AG09309 (cell line): ENCODE measurements at places on chromosomes 6 and 20.

- no peak for DNase-seq
Measured at GRCh38 chr6:140915551-140915950, 1217.2 kb upstream of the GJE1 start.

DNA sequence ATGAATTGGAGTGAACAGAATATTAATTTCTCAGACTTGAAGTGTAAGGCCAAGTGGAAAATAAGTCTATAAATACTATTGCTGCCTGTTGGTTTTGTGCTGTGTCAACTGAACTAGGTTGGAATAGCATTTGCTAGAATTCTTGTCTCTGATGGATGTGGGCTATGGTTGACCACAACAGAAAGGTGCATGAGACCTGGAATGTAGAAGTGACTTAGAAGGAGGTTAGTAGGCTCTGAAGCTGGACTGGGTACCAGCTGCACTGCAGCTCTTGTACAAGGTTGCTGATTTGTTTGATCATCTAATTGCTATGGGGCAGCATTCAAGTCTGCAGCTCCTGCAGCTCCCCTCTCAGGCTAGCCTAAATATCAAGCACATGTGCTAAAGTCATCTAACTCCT lies 479.0 kb upstream of the NRSN1 start:
- DNase-seq = no peak

DNA sequence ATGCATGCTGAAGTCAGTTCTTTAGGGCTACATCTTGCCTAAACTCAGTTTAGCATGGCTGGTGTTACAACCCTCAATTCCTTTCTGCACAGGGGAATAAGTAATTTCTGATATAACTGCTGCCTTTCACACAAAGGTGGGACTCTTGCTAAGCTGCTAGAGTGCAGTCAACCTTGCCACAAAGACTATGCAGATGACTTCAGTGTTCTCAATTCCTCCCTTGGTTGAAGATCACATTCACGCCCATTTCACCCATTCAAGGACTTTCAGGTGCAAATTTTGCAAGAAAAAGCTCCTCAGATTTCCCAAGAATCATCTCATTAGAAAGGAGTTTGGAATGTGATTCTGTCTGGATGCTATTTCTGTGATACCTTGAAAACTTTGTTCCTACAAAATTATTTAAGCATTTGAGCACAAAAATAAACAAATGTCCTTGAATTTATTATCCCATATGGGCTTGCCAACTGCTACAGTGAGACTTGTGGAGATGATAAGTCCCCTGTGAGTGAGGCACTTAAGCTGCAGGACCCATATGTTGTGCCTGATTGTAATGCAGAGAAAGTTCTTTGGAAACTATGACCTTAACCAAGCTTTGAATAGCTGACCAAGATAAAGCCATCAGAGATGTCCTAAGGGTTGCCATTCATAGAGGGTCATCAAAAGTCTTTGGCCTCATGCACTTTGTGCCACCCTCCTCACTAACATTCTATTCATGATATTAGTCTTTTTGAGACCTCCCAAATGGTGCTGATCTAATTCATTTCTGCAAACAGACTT lies 111.8 kb downstream of the PLCB4 start:
- no peak for DNase-seq

DNA sequence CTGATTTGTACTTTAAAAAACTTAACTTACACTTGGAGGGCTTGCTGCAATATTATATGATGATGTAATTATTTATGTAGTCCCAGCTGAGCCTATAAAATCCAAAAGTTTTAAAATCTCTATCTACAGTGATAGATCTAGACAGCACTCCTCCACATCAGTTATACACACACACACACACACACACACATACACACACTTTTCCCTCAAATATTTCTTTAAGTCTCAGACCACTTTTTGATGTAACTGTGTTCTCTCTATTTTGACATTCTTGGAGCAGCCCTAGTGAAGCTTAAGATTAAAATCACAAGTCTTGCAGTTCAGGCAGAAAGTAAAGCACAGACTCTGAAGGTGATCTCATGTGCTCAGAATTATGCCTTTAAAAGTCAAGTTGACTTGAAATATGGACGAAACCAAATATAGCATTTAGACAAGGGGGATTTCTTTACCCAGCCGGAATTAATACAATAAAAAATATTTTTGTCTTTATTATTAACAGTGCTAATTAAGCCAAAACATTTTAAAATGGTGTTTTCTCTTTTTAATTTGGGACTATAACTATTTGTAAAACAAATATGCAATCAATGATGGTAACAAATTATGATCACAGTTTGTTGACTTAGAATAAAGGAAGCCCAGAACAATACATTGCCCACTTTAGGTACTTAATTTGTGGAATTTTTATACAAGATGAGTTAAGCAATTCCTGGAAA lies 63.5 kb upstream of the TMEM30A start:
- no peak for DNase-seq

- no peak for DNase-seq
Measured at GRCh38 chr6:157046776-157047175, 269.6 kb downstream of the ARID1B start.

- peak; percentile 3 for DNase-seq
Measured at GRCh38 chr6:42661540-42662153, 60.8 kb downstream of the PRPH2 start.

DNA sequence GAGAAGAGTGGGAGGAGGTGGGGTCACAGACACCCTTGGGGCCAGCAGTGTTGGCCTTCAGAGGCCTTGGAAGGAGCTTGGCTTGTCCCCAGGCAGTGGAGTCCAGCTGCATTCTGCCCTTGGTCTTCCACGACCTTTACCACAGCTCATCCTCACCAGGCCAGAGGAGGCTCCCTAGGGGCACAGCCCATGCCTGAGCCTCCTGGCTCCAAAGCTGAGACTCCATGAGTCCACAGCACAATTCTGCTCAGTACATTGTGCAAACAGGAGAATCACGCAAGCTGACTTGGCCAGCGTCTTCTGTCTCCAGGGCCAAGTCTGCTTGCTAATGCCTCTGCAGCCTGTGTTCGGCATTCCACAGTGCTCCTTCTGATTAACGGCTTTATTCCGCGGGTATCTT lies 337.2 kb downstream of the SMOC2 start:
- no peak for DNase-seq

- peak; percentile 35 for DNase-seq
Measured at GRCh38 chr6:3584606-3585005, 127.8 kb upstream of the SLC22A23 start.

DNA sequence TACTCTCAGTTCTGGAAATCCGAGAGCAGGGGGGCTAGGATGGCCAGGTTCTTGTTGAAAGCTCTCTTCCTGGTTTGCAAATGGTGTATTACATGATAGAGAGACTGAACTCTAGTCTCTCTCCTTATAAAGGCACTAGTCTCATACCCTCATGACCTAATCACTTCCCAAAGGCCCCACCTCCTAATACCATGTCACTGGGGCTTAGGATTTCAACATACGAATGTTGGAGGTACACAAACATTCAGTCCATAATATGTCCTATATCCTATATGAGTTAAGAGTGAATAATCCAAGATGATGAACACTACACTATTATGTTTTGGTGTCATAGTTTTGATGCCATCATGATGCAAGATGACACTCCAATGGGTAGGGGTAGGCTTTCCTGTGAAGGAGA lies 20.0 kb upstream of the TXLNB start:
- DNase-seq = no peak

DNA sequence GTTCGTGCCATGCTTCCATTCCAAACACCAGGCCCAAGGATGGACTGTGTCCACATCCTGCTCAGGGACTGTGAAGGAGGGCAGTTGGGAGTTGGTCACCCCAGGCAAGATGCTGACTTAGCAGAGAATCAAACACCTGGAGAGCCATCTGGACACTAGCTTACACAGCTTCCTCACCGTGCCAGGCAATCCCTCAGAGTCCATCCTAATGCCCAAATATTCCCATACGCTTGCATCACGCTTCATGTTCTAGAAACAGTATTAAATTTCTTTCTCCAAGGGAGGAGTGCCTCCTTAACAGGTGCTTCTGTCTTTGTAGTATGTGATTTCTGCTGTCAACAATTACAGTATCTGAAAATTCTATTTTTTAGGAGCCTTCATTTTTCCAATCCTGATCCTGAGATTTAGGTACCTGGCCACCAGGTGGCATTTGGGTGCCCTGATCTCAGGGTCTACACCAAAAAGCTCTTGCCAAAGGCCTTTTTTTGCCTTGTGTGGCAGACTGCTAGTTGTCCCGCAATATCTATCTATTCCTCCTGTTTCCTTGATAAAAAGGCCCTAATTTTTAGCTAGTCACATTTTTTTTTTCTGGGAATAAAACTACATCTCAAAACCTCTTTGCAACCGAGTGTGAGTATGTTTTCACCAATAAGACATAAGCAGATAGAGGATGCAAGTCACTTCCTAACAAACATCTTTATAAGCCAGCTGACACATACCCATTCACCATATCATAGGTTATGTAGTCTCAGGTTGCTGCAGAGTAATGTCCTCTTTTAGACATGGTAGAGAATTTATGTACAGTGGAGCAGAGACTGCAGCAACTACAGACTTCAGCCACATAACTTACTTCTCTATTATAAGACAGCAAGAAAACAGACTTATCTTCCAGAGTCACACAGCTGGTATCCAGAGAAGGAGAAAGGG lies 85.0 kb downstream of the PREP start:
- no peak for DNase-seq

GRCh38 chr6:101613556-101613955 lies 220.0 kb downstream of the GRIK2 start:
- DNase-seq = no peak

DNA sequence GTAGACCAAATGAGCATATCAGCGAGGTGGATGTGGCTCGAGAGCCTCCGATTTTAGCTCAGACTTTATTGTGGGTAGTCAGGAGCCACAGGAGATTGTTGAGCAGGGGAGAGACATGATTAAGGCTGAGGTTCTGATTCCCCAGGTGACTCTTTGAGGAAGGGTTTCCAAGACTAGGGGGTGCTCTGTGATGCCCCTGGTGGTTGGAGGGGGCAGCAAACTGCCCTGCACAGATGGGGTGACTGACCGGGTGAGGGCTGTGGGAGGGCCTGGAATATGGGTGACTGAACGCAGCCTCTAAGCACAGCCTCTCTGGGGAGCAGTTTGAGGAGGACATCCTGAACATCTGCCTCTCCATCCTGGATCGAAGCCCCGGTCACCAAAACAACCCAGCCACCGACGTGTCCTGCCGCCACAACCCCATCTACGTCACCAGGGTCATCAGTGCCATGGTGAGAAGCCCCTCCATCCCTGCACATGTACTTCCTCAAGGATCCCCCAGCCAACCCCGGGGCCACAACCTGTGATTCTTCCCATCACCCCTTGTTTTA lies 17.0 kb downstream of the TGM6 start:
- no peak for DNase-seq

DNA sequence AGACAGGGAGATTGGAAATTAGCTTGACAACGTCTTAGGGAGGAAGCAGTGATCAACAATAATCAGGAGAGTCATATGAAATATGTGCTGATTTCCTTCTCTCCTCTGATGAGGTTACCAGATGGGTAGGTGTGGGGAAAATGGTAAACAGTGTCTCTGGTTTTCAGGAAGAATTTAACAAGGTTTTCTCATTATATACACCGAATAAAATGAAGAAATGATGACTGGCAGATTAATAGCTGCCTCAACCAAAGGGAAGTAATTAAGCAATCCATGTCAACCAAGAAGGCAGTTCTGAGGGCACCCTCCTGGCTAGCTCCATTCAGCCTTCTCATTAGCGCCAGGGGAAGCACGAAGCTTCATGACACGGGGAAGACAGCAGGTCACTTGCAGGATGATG lies 12.7 kb upstream of the RAMACL start:
- DNase-seq = no peak
